ENCODE measurements at places on chromosomes 5 and 9. TPM values are rescaled to one million over a fixed set of nuclear protein-coding genes. Genes with fewer than 3 reads are reported as not detected.

DNA sequence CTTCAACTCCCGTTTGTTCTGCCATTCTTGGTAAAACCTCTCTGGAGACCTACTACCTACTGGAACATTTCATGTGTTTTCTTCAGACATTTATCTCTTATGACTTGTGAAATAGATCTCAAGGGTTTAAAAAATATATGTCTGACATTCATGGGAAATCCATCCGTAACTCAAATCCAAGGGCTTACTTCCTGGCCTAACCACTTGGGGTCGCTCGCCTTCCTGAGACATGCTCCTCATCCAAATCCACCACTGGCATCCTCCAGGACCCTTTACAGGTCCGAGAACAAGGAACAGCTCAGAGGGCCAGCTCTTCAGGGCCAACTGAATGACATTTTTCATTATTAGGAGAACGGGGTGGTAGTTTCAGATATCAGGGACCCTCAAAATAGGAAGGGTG, 235.1 kb upstream of the TUT7 start:
- H3K27me3 ChIP-seq, result no peaks in the 10 kb centered on the region
- no peak overlapping the region for H3K27ac ChIP-seq
- H3K36me3 ChIP-seq, result no peaks in the 10 kb centered on the region
- H3K4me1 ChIP-seq, result no peaks in the 10 kb centered on the region
- no peak for DNase-seq

The BARHL1 gene
- total RNA-seq, result not detected

The FOXI1 gene
- not detected for total RNA-seq

GRCh38 chr5:156096259-156096658, 230.7 kb upstream of the SGCD start:
- H3K27me3 ChIP-seq, result no peaks in the 10 kb centered on the region
- no peaks in the 10 kb centered on the region for H3K4me1 ChIP-seq
- H3K4me3 ChIP-seq, result no peak overlapping the region
- no peak overlapping the region for H3K27ac ChIP-seq

GRCh38 chr9:136407911-136408310, 2.5 kb downstream of the ENTR1 start:
- H3K27me3 ChIP-seq, result no peaks in the 10 kb centered on the region
- no peak overlapping the region for H3K4me3 ChIP-seq
- DNase-seq, result no peak
- peaks cover 15% of the 10 kb centered on the region for H3K4me1 ChIP-seq

The PRSS3 gene
- 719 TPM for total RNA-seq

- no peak overlapping the region for H3K27ac ChIP-seq
- no peaks in the 10 kb centered on the region for H3K27me3 ChIP-seq
- DNase-seq, result no peak
- H3K4me1 ChIP-seq, result no peaks in the 10 kb centered on the region
- H3K36me3 ChIP-seq, result no peaks in the 10 kb centered on the region
- H3K4me3 ChIP-seq, result no peak overlapping the region
Measured at GRCh38 chr9:121026260-121026691, 23.8 kb downstream of the C5 start.

DNA sequence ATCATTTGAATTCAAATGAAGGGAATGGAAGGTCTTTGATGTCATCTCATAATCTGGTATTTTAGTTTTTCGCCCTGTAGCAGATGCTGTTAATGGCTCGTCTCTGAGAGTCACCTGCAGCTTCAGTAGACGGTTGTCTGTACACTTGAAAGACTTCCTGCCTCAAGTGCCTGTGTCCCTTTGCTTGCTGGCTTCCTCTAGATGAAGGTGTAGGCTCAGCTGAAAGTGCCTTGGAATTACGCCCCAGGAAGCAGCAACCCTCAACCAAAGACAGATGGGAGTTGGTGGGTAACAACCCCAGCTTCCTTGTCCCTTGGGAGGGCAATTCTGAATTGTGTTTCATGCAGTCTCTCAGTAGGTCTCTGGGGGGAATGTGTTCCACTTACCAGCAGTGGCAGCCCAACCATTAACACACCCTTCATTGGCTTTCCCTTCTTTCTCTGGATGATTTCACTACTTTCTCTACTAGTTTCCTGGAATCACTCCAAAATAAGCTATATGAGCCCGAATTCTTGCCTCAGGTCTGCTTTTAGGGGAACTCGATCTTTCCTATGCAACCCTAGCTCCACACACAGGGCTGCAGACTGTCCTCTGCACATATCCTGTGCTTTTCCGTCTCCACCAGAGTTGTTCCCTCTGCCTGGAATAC, 395.6 kb downstream of the DMAC1 start:
- H3K4me1 ChIP-seq, result no peaks in the 10 kb centered on the region
- no peak for DNase-seq
- H3K36me3 ChIP-seq, result no peaks in the 10 kb centered on the region
- no peak overlapping the region for H3K4me3 ChIP-seq
- H3K27ac ChIP-seq, result no peak overlapping the region

The MORN5 gene
- not detected for total RNA-seq

GRCh38 chr9:134049236-134049635, 18.6 kb downstream of the BRD3 start:
- H3K4me1 ChIP-seq, result peaks cover 3% of the 10 kb centered on the region
- H3K27ac ChIP-seq, result no peak overlapping the region
- H3K27me3 ChIP-seq, result no peaks in the 10 kb centered on the region
- DNase-seq, result no peak
- no peak overlapping the region for H3K4me3 ChIP-seq

- no peak overlapping the region for H3K4me3 ChIP-seq
- DNase-seq, result no peak
- no peaks in the 10 kb centered on the region for H3K27me3 ChIP-seq
- no peaks in the 10 kb centered on the region for H3K36me3 ChIP-seq
Measured at GRCh38 chr9:138119202-138120027, 241.8 kb downstream of the CACNA1B start.

- DNase-seq, result no peak
- no peaks in the 10 kb centered on the region for H3K4me1 ChIP-seq
- H3K36me3 ChIP-seq, result no peaks in the 10 kb centered on the region
Measured at GRCh38 chr9:110031511-110032173, 176.3 kb downstream of the C9orf152 start.

The ANKRD20A1 gene
- 7.1 TPM for total RNA-seq

The SLC9A3 gene
- 0.67 TPM for total RNA-seq

- H3K36me3 ChIP-seq, result no peaks in the 10 kb centered on the region
- DNase-seq, result no peak
- no peak overlapping the region for H3K4me3 ChIP-seq
- H3K27me3 ChIP-seq, result no peaks in the 10 kb centered on the region
- H3K4me1 ChIP-seq, result no peaks in the 10 kb centered on the region
Measured at GRCh38 chr9:130028493-130029222, 14.3 kb downstream of the FNBP1 start.

The FAM221B gene
- not detected for total RNA-seq

GRCh38 chr5:64806537-64806936, 37.8 kb downstream of the CWC27 start:
- no peaks in the 10 kb centered on the region for H3K27me3 ChIP-seq
- no peak overlapping the region for H3K27ac ChIP-seq
- H3K4me3 ChIP-seq, result no peak overlapping the region
- H3K36me3 ChIP-seq, result peaks cover 4% of the 10 kb centered on the region
- H3K4me1 ChIP-seq, result no peaks in the 10 kb centered on the region
- DNase-seq, result no peak

DNA sequence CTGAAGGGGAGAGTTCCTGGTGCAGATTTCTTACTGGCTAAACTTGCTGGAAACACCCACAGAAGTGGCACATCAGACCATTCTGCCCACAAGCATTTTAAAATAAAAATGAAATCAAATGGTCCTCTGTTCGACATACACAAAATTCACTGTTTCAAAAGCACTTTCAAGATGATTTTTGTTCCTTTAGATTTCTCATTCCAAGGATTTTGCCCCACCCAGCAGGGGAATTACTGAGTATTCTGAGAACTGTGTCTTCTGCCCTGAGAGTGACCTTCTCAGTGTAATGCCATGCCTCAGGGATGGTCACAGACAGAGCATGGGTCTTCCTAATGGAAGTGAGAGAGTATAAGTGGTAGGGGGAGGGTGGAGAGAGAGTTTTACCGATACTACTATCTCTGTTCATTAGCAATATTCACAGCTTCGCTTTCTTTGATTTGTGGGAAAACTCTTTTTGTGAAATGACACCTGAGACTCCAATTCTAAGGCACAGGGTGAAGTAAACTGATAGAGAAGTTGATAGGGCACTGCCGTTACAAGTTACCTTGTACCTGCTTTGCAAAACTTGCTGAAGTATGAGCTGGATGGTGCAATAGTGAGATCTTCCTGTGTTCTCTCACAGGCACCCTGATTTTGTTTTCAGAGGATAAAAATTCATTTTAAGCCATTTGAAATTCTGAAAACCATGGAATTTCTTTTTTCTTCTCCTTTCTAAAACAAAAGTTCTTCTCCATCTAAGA, 95.8 kb upstream of the CD180 start:
- no peak overlapping the region for H3K4me3 ChIP-seq
- no peak for DNase-seq
- H3K27me3 ChIP-seq, result no peaks in the 10 kb centered on the region

DNA sequence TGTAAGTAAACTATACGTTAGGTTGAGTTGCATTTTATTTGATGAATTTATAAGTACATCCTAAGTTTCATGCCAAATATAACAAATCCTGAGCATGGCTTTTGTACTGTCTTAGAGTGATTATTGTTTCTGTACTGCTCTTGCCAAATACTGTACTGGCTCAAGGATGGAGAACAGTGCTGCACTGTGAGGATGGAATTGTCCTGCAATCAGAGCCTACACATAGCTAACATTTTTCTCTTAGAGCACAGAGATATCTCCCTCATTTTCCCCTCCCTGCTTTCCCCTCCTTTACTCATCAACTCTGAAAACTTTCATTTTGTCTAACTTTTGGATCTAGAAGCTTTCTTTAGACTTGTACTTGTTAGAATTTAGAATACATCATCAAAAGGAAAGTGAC, 28.3 kb downstream of the LRRC70 start:
- H3K27me3 ChIP-seq, result no peaks in the 10 kb centered on the region

The CHSY3 gene
- 0.09 TPM for total RNA-seq

The PAEP gene
- total RNA-seq, result not detected

DNA sequence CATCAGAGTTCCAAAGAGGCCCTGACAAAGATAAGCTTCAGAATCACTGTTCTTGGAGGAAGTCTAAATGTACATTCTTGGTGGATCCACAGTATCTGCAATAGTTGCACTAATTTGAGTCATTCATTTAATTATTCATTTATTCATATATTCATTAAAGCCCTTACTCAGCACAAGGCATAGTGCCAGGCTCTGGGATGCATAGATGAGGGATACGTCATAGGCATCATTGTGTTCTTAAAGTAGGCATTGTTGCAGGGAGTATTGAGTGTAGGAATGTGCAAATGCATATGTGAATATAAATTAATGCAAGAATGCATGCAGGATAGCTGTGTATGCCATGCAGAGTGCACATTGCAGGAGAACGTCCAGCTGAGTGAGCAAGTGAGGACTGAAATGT, 100.7 kb downstream of the DRD1 start:
- DNase-seq, result no peak
- H3K4me1 ChIP-seq, result no peaks in the 10 kb centered on the region
- no peak overlapping the region for H3K4me3 ChIP-seq
- no peak overlapping the region for H3K27ac ChIP-seq
- H3K27me3 ChIP-seq, result no peaks in the 10 kb centered on the region

- H3K4me3 ChIP-seq, result peak overlapping the region; percentile 100
- no peak for DNase-seq
- no peaks in the 10 kb centered on the region for H3K36me3 ChIP-seq
- H3K27ac ChIP-seq, result peak overlapping the region; percentile 99
Measured at GRCh38 chr5:173056783-173057061, 570 bp downstream of the CREBRF start.

DNA sequence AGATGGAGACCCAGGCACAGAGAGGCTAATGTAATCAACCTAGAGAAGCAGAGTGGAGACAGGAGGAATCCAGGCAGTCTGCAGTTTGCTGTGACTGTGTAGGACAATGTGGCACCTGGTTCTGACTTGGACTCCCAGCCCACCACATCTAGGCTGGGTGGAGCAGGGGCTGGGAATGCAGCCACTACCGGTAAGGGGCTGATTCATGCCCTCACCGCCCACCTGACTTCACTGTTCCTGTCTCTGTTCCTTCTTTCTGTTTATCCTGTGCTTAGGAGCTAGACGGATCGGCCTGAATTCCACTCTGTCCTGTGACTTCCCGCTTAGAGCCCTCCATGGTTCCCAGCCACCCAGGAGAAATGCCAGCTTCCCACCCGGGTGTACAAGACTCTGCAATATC, 2.6 kb downstream of the PDLIM4 start:
- no peak for DNase-seq
- H3K4me1 ChIP-seq, result no peaks in the 10 kb centered on the region
- no peaks in the 10 kb centered on the region for H3K36me3 ChIP-seq
- no peaks in the 10 kb centered on the region for H3K27me3 ChIP-seq
- no peak overlapping the region for H3K27ac ChIP-seq

DNA sequence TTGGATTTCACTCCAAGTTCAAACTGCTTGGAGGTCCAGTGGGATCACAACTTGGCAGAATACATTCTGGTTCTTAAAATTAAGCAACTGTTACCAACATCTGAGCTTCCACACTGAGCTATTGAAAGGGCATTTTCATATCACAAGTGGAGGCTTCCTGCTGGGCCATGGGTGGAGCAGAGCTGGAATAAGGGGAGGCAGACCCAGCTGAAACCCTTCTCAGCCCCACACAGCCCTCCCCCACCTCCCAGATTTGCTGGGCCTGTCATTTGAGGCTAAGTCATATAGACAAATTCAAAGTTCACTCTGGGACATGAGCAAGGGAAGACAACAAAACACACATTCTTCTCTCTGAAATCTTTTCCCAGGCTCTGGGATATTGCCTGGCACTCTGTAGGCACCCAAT, 79.9 kb downstream of the ACTL7B start:
- no peaks in the 10 kb centered on the region for H3K36me3 ChIP-seq
- H3K27me3 ChIP-seq, result no peaks in the 10 kb centered on the region
- no peaks in the 10 kb centered on the region for H3K4me1 ChIP-seq

DNA sequence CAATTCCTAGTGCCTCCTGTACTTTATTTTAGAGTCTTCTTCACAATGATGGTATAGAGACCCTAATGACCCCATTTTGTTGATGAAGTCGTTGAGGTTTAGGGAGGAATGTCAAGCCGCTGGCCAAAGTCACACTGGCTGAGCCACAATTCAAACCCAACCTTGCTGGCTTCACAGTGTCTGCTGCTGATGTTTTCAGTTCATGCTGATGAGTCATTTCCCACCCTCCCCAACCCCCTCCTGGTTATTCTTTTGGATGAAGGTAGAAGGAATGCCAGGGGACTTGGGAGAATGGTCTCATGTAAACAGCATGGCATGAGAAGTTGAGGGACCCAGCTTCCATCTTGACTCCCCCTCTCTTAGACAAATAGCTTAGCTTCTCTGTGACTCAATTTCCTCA, 68.6 kb downstream of the TMEM252 start:
- DNase-seq, result no peak
- H3K27ac ChIP-seq, result no peak overlapping the region
- H3K27me3 ChIP-seq, result no peaks in the 10 kb centered on the region
- H3K36me3 ChIP-seq, result no peaks in the 10 kb centered on the region

DNA sequence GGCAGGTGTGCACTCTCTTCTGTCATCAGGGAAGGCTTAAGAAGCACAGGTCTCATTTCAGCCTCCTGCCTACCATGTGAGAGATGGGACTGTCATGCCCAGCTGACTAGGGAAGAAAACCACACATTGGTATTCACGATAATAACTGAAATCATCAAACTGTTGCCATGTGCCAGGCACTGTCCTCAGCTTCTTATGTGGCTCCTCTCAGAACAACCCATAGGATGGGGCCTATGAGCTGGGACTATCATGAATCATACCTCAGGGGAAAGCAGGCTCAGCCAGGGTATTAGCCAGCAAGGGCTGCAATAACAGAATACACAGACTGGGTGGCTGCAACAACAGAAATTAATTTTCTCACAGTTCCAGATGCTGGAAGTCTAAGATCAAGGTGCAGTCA, 3.3 kb downstream of the AFAP1L1 start:
- no peak overlapping the region for H3K27ac ChIP-seq
- H3K27me3 ChIP-seq, result no peaks in the 10 kb centered on the region
- peaks cover 3% of the 10 kb centered on the region for H3K4me1 ChIP-seq
- no peaks in the 10 kb centered on the region for H3K36me3 ChIP-seq
